ENCODE measurements at places on chromosomes 5 and 9.

GRCh38 chr5:34707451-34708107 lies 51.5 kb downstream of the RAI14 start:
- no peak for DNase-seq

DNA sequence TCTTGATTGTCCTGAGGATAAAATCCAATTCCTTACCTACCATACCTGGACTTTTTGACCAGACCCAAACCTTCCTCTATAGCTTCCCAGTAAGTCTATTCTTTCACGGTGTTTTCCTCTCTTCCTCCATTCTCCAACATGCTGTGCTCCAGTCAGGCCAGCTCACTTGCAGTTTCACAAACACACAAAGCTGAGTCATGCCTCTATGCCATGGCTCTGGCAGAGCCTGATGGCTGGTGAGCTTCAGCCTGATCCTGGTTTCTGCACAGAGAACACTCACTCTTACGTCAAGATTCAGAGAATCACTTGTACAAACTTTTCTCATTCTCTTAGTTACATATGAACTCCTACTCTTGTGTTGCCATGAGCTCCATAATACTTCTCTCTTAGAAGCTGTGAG lies 27.7 kb upstream of the PAX5 start:
- peak; percentile 17 for DNase-seq

- DNase-seq: no peak
These were observed 42.0 kb downstream of the SSBP2 start for GRCh38 chr5:81708889-81709288.

DNA sequence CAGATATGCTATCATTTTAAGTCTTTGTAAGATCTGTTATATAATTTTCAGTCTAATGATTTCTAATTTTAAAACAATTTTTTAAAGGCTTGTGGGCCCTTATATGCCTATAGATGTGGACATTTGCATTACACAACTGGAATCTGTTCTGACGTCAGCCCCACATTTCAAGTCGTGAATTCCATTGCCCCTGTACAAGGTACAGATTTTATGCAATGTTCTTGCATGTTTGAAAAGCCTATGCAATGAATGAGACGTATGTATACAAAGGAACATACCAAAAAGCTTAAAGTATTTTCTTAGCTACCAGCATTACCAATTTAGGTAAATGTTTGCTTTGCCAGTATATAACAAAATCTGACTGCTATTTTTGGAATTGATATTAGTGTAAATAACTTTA lies 77.2 kb downstream of the ITGA1 start:
- no peak for DNase-seq

DNA sequence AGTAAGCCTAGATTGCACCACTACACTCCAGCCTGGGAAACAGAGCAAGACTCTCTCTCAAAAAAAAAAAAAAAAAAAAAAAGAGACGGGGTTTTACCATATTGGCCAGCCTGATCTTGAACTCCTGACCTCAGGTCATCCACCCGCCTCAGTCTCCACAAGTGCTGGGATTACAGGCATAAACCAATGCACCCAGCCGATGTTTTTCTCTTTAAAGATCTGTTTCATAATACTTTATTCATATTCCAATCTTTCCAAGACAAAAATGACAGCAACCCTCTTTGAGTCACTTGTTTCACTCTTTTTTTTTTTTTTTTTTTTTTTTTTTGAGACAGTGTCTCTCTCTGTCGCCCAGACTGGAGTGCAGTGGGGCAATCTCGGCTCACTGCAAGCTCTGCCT lies 13.6 kb upstream of the LMNB1 start:
- DNase-seq: no peak

- no peak for DNase-seq
These were observed 23.8 kb downstream of the NANS start for GRCh38 chr9:98080326-98080725.

DNA sequence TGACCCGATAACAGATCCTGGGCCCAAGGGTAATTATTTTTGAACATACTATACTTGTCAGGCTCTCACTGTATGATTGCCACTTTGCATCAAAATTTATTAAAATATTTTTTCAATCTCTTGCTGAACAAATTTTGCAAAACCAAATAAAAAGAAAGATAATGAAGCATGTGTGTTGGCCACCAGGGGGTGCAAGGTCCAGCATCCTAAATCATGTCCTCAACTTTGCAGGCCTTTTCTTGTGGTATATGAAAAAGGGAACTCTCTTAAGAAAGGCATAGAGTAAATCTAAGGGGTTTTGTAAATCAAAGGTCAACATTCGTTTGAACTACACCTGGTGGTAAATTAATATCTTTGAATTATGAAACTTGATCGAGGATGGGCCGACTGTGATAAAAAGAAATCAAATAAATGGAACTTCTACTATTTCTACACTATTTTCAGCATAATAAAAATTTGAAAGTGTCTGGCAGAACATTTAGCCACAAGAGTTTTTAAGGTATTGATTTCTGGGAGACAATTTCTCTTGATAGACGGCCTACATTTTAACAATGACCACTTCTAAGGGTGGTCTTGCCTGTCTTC lies 676.5 kb downstream of the DMRTA1 start:
- peak; percentile 53 for DNase-seq

DNA sequence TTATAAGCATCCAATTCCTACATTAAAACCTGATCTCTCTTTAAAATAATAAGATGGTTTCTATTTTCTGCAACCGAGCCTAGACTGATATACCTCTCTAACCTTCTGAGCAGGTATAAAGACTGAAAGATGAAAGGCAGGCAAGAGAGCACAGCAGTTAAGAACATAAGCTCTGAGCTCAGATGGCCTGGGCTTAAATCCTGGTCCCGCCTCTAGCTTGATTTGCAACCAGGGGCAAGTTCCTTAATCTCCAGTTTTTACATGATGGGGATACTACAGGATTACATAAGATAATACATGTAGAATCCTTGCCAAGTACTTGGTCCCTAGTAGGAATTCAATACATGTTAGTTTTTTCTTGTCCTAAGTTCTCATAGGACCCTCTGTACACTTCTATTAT lies 33.9 kb downstream of the SLC24A2 start:
- DNase-seq: no peak

DNA sequence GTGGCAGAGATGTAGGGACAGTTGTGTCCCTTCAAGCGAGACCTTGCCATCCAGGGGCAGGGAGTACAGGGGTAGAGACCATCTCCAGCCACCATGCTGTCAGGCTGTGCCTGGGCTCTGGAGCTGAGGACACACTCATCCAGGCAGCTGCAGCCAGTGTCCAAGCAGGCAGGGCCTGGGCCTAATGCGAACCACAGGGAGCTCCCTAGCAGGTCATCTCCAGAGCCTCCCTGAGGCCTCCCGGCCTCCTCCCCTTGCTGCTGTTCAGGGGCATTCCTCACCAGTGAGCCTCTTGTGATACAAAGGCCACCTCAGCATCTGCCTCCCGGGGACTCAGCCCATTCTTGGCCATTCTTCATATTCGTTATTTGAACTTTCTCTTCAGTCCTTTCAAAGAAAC lies 35.0 kb downstream of the TPPP start:
- no peak for DNase-seq

GRCh38 chr5:99955006-99955405 lies 580.2 kb upstream of the FAM174A start:
- no peak for DNase-seq

- DNase-seq: peak; percentile 50
These were observed 96.7 kb downstream of the SNCAIP start for GRCh38 chr5:122408592-122409224.

DNA sequence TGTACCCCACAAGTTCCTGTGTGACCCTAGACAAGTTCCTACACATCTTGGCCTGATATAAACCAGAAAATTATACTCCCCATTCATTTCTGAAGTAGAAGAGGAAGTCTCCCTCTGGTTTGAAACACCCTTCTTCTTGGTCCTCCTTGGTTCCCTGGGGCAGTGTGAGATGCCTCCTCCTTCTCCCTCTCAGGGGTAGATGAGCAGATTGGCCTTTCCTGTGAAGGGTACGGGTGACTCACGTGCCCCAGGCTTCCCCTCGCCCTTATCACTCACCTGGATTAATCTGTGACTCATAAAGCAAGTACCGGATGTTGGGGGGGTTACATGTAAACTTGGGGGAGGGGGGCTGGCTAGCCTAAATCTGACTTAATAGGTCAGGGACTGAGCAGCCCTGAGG lies 11.1 kb upstream of the AQP3 start:
- DNase-seq: no peak

- DNase-seq: no peak
These were observed 54.1 kb downstream of the ARHGEF37 start for GRCh38 chr5:149635394-149635793.

GRCh38 chr5:88824892-88825583 lies 57.9 kb downstream of the MEF2C start:
- DNase-seq: peak; percentile 24

DNA sequence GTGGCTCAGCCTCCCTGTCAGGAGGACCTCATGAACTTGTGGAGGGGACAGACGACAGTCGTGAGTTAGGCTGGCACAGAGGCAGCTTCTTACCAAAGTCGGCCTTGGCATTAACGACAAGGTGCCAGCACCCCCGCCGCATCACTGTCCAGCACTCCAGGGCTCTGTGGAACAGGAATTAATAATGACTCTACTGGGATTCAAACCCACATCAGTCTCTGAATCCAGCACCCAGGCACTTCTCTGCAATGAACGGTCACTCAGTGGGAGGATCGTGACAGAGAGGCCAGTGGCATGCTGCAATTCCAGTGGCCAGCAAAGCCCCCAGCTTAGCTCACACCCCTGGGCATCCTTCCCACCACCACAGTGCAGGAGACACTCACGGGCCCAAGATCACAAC lies 263.3 kb upstream of the ADAMTS16 start:
- DNase-seq: no peak

DNA sequence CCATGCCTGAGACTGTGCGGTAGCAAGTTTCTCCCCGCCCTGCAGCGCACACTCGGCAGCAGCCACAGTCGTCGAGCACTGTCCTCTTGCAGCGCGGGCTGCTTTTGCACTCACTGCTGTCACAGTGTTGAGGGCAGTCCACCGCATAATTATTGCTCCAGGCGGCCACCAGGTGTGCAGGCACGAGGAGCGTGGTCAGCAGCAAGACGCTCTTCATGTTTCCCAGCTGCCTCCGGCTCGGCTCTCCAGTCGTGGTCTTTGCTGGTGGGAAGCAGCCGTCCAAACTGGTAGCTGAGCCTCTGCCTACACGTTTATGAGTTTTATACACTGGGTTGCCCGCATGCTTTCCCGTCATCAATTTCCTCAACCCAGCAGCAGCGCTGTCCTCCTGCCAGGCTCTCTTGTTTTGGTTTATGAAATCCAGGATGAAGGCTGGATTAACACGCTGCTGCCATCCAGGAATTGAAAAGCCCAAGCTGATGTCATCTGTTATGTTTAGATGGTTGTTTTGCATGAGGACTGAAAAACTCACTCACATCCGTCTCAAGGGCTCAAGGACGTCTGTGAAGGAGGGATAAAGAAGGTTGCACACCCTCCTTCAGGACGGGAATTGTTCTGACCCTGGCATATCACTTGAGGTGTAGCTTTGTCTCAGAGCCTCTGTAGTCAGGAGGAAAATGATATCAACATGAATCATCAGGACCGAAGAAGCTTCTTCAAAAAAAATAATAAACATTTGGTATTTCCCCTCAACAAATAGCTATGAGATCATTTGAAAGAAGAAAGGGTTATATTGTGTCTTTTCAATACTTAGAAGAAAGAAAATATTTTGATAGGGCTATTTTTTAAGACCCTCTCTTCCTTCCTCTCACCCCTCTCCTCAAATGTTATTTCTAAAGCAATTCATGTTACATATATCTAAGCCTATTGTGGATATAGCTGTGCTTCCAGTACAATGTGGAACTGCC lies at the start of gene ESM1:
TSS of gene ESM1 (minus strand) at position 293 of the 968 bp plus-strand sequence. CDS start at position 217, 76 bp downstream.
- DNase-seq: no peak

- no peak for DNase-seq
These were observed 207.1 kb upstream of the TRIM32 start for GRCh38 chr9:116479967-116480366.

GRCh38 chr9:69307446-69308205 lies 17.4 kb upstream of the ENTREP1 start:
- no peak for DNase-seq

DNA sequence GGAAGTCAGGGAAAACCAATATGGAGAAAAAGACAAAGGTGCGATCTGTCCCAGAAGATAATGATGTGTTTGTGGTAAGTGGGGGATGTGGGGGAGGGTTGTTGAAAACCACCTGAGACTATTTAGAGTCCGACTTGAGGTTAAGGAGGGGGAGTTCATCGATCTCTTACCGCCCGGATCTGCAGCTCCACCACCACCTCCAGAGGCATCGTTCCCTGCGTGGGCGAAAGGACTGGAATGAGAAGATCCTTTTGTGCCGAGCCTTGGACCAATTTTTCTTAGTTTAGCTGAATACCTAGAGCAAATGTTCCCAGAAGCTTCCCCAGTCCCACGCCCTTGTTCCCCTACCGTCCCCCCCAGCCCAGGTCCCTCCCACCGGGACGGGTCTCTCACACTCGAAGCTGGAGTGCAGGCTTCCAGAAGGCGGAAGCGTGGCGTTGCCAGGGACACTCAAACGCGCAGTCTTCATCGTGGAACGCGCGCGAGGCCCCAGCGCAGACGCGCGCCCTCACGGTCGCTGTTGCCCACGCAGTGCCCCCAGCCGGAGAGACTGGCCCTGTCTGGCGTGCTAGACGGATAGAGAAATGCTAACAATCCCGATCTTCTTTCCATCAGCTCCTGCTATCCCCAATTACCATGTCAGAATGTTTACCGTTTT lies at the start of gene SPATA6L:
TSS of gene SPATA6L (minus strand) at position 439 of the 658 bp plus-strand sequence. CDS start at position 209, 230 bp downstream.
- peak; percentile 57 for DNase-seq

DNA sequence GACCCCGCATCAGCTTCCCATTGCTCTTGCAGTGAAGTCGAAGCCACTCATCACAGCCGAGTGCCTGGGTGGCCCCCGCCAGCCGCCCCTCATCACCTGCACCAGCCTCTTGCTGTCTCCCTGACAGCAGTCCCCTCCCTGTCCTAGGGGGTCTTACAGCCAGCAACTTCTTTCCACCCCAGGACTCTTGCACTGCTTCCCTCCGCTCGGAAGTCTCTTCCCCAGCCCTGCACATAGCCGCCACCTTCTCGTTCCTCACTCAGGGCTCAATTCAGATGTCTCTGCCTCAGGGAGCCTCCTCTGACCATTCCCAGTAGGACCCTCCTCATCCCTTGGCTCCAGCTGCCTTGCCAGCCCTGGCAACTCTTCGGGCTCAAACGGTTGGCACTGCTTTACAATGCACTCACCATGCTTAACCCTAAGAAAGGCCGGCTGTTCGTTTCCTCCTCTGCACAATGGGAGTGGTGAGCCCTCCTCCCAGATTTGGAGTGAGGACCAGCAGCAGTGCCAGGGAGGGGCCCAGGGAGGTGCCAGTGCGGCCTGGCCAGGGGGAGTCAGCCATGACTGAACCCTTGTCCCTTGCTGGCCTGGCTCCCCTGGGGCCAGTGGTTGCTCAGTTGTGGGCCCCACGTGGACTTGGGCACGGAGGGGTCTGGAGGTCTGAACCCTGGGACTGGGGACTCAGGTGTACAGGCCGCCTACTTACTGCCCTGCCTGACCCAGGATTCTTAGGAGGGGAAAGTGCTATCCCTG lies 6.1 kb downstream of the TCF7 start:
- DNase-seq: no peak

- peak; percentile 93 for DNase-seq
These were observed 73.4 kb downstream of the ANGPTL2 start for GRCh38 chr9:127049044-127049443.
